Progenitor cell of endocrine pancreas (in vitro differentiated cells): ENCODE measurements at places on chromosomes 4 and X.

- peak; percentile 75 for DNase-seq
These were observed at the start of gene TRAM1L1 for GRCh38 chr4:117084866-117085701. TSS of gene TRAM1L1 (minus strand) at chr4:117085576. CDS start at chr4:117085393, 183 bp downstream.

GRCh38 chr4:100746141-100746739, 228.4 kb upstream of the EMCN start:
- DNase-seq = no peak

DNA sequence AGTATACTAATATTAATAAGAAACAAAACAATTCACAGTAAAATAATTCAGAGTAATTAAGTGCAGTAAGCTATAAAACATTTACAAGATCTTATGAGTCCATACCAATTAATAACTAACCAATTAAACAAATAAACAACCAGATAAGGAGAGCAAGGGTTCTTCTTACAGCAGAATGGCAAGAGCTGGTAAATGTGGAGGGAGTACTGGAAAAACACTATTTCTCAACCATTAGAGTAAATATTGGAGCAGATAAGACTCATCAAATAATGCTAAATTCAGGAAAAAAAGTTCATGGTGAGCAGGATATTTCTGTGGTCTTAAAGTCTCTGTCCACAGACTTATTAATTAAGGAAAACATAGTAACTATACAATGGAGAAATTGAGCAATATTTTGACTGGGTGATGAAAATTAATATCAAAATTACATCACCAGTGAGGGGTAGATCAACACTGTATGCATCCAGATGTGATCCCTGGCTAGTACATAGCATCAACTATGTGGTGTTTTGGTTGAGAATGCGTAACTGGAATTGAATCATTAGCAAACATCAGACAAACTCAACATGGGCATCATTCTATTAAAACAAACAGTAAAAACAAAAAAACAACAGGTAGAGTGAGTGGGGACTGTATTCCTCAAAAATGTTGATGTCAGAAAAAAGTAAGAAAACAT, 1376.7 kb downstream of the PCDH19 start:
- no peak for DNase-seq

DNA sequence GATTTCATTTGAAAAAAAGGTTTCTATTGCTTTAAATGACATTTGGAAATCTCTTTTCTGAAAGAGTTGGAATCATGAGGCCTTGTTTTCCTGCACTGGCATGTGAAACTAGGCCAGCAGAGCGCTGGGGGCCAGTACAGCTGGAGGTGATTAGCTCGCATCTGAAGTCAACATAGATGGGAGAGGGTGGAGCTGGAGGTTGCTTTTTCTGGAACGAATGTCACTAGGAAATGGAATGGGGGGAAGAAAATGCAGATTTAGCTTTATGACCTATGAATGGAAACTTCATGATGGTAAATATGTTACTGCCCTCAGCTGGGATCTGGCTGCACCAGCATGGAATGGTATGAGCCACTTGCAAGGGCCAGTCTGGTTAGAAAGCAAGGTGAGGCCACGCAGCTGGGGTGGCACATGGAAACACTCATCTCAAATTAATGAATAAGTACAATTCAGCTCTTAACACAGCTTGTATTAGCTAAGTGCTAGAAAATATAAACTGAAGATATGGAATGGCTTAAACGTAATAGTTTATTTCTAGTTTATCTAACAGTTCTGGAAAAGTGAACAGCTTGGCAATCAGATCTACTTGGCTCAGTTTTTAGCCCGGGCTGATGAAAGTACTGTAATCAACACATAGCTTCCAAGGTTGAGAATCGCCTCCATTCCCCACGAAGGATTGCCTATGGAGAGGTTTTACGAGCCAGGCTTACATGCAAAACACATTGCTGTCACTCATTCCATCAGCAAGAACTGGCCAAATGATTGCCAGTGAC, 32.5 kb downstream of the SLC10A6 start:
- DNase-seq = no peak

DNA sequence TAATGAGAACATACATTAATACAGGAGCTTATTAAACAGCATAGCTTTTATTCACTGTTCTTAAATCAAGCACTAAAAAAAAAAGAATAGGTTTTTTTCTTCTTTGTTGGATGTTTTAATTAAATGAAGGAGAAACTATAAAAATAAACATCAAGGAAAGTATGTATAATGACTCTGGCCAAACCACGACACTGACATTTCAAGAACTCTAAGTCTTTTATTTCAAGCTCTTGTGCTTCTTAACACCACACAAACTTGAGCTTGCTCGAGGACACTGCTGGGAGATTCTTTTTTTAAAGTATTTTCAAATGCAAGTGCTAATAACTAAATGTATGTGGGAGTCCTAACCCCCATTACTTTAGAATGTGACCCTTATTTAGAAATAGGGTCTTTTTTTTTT, 204.9 kb upstream of the PPARGC1A start:
- no peak for DNase-seq

DNA sequence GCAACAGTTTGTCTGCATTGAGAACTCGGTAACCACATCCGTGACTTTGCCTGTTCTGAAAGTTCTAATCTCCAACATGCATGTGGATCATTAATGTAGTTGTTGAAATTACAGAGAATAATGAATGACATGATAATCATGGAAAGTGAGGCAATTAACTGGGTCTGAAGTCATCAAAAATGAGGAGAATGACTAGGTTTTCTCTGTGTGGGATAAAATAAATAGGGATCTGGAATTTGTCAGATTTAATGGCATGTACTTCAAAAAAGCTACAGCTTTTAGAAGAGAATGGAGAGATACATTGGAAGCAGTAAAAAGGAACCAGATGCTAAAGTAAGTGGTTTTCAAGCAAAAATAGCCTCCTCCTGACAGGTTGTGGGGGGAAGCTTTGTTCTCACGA, 59.3 kb downstream of the AFM start:
- no peak for DNase-seq

DNA sequence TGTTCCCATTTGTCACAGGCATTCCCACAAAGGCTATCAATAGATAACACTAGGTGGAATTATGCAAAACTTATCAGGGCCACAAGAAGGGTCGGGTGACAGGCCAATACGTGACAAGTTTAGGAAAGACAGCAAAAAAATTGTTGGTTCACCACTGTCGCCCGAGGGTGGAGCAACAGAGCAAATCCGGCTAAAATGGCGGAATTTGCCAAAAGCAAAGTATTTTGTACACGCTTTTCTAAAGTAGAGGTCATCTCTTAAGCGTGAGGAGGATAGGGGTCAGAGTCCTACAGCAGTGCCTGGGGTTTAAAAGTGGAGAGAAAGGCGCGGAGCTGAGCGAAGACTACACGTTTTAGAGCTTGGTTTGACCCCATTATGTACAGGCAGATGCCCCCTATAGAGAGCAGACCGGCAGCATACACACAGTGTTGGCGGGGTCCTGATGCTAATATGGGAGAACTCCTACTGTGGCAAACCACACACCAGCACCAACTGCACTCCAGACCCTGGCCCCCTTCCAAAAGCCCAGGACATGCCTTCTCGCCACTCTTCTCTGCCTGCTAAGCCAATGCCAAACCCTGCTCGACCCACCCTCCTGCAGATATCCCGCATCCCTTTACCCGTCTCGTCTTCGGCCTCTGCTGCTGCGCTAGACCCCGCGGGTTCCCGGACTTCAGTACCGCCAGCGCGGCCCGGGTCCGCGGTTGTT, 733 bp downstream of the CCNA2 start:
- DNase-seq = no peak

- DNase-seq = no peak
These were observed 240.5 kb downstream of the TENM3 start for GRCh38 chr4:182483685-182484084.
